ENCODE measurements at places on chromosomes 4 and X. TPM values are rescaled to one million over a fixed set of nuclear protein-coding genes. Genes with fewer than 3 reads are reported as not detected.
A peak's percentile ranks its signal among the peaks of the same experiment; 100 is the strongest.

GRCh38 chr4:80876810-80877209, 153.7 kb upstream of the BMP3 start:
- H3K4me1 ChIP-seq = no peaks in the 10 kb centered on the region
- no peaks in the 10 kb centered on the region for H3K36me3 ChIP-seq
- H3K27ac ChIP-seq = no peak overlapping the region
- no peak overlapping the region for H3K4me3 ChIP-seq
- no peaks in the 10 kb centered on the region for H3K27me3 ChIP-seq

DNA sequence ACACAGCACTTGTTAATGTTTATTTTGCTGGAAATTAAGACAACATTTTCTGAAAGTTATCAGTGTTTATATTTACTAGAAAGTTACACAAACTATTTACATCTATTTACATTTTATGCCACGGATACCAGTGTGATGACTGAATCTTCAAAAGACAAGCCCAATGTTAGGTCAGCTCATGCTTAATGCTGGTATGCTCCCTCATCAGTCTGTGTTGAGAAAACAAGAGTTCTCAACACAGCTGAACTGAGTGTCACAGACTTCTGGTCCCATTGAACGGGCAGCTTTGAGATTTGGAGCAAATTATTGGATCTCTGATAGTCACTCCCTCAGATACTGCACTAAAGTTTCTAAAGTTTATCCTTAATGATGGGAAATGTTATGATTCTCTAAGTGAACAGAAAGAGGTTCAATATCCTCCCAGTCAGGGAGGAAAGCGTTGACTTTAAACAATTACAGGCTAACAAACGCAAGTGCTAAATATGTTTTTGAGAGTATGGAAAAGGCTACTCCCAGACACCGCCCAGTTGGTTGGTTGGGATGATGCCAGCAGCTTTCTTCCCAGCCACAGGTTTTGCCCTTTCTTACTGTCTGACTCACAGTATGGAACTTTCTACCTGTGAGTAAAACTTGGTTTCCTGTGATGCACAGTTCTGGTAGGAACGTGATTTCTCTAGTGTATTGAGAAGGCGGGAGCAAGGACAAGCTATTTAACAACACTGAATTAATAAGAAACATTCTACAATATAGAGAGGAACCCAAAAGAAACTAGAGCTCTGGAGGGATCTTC, 1293.6 kb upstream of the TENM3 start:
- no peaks in the 10 kb centered on the region for H3K4me1 ChIP-seq
- H3K36me3 ChIP-seq = no peaks in the 10 kb centered on the region
- no peak overlapping the region for H3K4me3 ChIP-seq
- H3K27me3 ChIP-seq = no peaks in the 10 kb centered on the region
- DNase-seq = no peak

GRCh38 chr4:8427262-8427661, 13.3 kb downstream of the ACOX3 start:
- no peaks in the 10 kb centered on the region for H3K36me3 ChIP-seq
- peaks cover 3% of the 10 kb centered on the region for H3K4me1 ChIP-seq
- H3K4me3 ChIP-seq = peak overlapping the region; percentile 79

- H3K27me3 ChIP-seq = no peaks in the 10 kb centered on the region
- no peak overlapping the region for H3K4me3 ChIP-seq
- no peak overlapping the region for H3K27ac ChIP-seq
- no peaks in the 10 kb centered on the region for H3K4me1 ChIP-seq
- DNase-seq = no peak
Measured at GRCh38 chrX:11952176-11952720, 186.0 kb upstream of the FRMPD4 start.

DNA sequence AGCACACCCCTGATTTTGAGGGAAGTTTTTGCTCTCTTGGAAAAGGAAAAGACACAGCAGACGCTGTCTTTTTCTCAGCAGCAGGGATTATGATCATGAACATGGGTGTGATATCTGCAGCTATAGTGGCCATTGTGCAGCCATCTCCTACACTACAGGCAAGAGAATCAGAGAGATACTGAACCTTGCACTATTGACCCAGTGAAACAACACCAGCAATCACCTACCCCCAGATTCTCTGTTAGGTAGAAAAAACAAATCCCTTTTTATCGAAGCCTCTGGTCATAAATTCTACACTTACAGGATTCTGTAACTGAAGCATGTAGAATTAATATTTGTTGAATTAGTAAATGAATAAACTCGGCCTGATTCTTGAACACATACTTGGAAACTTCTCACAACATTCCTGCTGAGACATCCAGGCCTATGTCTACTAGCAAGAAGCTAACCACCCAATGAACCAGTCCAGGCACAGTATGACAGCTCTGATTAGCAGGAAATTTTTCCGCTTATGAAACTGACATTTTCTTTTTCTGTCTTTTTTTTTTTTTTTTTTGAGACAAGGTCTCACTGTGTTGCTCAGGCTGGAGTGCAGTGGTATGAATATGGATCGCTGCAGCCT, 5.0 kb upstream of the AFAP1 start:
- H3K36me3 ChIP-seq = no peaks in the 10 kb centered on the region
- H3K27ac ChIP-seq = peak overlapping the region; percentile 75
- peaks cover 35% of the 10 kb centered on the region for H3K4me1 ChIP-seq
- no peak overlapping the region for H3K4me3 ChIP-seq

The SMIM10 gene
- total RNA-seq = 7.2 TPM

The CT45A3 gene
- total RNA-seq = not detected

The CXCR3 gene
- total RNA-seq = not detected

DNA sequence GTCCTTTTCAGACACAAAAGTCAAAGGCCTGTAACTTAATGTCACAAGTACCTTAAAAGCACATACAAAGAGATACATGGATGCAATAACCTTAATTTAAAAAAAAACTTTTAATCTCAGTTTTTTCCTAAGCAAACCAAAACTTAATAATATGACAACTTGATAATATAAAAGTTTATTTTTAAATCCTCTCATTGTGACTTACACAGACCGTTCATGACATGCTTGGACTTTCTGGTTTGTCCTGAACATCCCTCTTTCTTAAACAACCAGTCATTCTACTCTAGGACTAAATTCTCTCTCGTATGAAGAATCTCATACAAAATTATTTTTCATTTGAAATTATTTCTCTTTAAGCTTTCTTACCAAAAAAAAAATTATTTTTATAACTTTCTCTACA, 43.1 kb upstream of the CYP2U1 start:
- no peaks in the 10 kb centered on the region for H3K4me1 ChIP-seq
- H3K27ac ChIP-seq = no peak overlapping the region
- H3K4me3 ChIP-seq = no peak overlapping the region

DNA sequence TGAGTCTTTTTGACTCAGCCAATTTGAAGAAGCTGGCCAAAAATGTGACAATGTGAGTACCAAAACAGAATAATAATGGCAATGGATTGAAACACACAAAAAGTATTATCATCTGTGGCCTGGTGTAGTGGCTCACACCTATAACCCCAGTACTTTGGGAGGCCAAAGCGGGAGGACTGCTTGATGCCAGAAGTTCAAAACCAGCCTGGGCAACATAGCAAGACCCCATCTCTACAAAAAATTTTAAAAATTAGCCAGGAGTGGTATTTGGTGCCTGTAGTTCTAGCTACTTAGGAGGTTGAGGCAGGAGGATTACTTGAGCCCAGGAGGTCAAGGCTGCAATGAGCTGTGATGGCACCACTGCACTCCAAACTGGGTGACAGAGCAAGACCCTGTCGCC, 41.5 kb downstream of the PLK4 start:
- H3K36me3 ChIP-seq = no peaks in the 10 kb centered on the region
- DNase-seq = no peak
- no peak overlapping the region for H3K27ac ChIP-seq
- no peak overlapping the region for H3K4me3 ChIP-seq

DNA sequence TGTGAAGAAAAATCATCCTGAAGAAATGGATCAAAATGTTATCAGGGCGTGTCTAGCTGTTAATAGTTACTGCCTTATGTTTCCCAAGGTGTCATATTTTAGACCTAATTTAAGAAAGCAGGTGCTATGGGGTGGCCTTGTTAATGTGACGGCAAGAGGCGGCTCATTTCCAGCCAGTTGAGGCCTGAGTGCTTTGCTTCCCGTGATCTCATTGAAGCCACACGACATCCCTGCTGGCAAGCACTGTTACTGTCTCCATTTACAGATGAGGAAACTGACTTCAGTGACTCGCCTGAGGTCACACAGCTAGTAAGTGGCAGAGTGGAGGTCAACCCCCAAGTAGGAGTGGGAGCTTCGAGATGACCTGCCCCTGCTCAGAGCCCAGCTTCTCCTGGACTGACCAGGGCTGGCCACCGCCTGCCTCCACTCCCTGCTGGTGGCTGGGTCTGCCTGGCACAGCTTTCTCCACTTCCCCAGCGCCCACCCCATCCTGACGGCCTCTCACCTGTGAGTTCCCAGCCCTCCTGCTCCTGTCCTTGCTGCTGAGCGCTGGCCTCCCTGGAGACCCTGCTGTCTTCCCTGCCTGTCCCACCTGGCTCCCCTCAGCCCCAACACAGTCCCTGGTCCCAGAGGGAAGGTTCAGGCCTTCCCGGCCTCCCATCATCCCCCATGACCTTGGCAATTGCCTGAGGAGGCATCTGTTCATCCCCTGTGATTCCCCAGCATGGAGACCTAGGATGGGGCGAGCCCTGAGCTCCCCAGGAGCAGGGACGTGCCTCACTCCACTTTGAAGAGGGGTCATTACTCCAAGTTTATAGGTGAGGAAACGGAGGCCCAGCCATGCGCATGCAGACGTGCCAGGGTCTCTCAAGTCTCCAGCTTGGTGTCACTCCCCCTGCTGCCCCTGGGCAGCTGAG, 47.7 kb upstream of the SORCS2 start:
- no peaks in the 10 kb centered on the region for H3K27me3 ChIP-seq
- H3K4me3 ChIP-seq = no peak overlapping the region
- DNase-seq = no peak

DNA sequence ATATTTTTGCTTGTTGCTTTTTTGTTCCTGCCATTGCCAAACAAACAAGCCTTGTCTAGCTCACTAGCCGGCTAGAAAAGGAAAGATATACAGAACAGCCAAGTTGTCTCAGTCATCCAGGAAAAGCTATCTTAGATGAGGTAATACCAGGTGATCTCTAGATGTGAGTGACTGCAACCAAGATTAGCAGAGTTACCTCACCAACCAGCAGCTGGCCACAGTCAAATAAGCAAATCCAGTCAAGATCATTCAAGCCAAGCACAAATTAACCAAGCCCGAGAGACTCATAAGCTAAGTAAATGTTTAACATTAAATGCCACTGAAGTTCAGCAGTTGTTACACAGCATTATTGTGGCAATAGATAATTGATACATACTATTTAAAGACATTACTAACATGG, 108.6 kb downstream of the CENPC start:
- H3K27me3 ChIP-seq = no peaks in the 10 kb centered on the region
- no peaks in the 10 kb centered on the region for H3K36me3 ChIP-seq
- H3K4me1 ChIP-seq = no peaks in the 10 kb centered on the region

DNA sequence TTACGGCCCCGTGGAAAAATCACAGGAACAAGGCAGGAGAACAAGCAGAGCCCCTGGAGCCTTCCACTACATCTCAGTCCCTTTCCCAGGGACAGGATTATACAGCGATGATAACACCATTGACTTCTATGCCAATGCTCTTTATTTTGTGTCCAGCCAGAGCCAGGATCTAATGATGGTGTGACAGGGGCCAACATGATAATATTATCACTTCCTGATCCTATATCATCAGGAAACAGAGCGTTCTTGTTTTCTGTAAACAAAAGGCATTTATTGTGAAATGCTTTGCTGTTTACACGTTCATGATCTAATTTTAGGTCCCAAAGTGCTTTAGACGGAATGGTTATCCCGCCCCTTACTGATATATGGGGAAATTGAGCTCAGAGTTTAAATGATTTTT, 12.8 kb downstream of the TMPRSS11E start:
- no peaks in the 10 kb centered on the region for H3K27me3 ChIP-seq
- no peaks in the 10 kb centered on the region for H3K36me3 ChIP-seq
- no peak for DNase-seq
- H3K4me3 ChIP-seq = no peak overlapping the region
- no peaks in the 10 kb centered on the region for H3K4me1 ChIP-seq

DNA sequence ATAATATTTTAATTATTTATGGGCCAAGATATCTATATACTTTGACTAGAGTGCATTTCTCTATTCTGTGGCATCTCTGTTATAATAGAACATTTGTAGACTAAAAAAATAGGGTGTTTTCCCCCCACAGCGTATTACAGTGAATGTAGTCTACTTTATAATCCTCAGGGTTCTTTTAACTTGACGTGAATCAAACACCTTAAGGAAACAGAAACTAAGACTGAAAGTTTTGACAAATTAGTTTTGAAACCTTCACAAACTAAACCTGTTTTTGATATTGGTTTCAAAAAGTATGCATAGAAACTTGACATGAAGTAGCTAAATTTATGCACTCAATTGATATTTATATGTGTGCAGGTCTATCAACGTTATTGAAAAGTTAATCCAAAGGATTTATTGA, 1963.1 kb upstream of the TENM3 start:
- no peaks in the 10 kb centered on the region for H3K36me3 ChIP-seq
- no peak overlapping the region for H3K27ac ChIP-seq
- no peaks in the 10 kb centered on the region for H3K4me1 ChIP-seq
- H3K27me3 ChIP-seq = no peaks in the 10 kb centered on the region
- DNase-seq = no peak
- H3K4me3 ChIP-seq = no peak overlapping the region

DNA sequence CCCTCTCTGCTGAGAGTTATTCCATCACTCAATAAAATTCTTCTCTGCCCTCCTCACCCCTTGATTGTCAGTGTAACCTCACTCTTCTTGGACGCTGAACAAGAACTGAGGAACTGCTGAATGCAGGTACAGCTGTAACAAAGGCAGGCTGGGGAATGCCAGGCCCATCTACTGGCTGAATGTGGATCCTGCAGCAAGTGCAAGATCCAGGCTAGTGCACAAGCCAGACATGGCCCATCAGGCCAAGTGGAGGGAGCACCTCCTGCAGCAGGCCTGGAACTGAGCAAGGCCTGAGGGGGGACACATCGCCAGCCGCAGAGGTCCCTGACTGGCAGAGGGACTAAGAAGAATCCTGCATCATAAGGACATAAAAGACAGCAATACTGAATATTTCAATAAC, 411.8 kb upstream of the PCDH10 start:
- H3K4me3 ChIP-seq = no peak overlapping the region
- H3K36me3 ChIP-seq = no peaks in the 10 kb centered on the region
- H3K27ac ChIP-seq = no peak overlapping the region
- no peaks in the 10 kb centered on the region for H3K4me1 ChIP-seq

- H3K4me3 ChIP-seq = no peak overlapping the region
- no peaks in the 10 kb centered on the region for H3K36me3 ChIP-seq
- H3K4me1 ChIP-seq = no peaks in the 10 kb centered on the region
- no peak overlapping the region for H3K27ac ChIP-seq
Measured at GRCh38 chr4:80202741-80203553, 5.6 kb downstream of the PRDM8 start.

- DNase-seq = no peak
- H3K4me1 ChIP-seq = no peaks in the 10 kb centered on the region
- H3K27me3 ChIP-seq = no peaks in the 10 kb centered on the region
- no peaks in the 10 kb centered on the region for H3K36me3 ChIP-seq
- H3K27ac ChIP-seq = no peak overlapping the region
Measured at GRCh38 chr4:8914461-8915171, 43.0 kb upstream of the HMX1 start.

Measured in Panc1 (cell line).